ENCODE measurements at places on chromosomes 2 and 18.

GRCh38 chr18:21904856-21905255 is 164.3 kb downstream of the MIB1 start:
- no peak for DNase-seq

GRCh38 chr2:56476509-56477071 is 292.8 kb downstream of the CCDC85A start:
- no peak for DNase-seq

- no peak for DNase-seq
Observed at GRCh38 chr18:65822826-65823225, 72.0 kb downstream of the CDH7 start.

- no peak for DNase-seq
Observed at GRCh38 chr2:70702711-70703395, 65.1 kb downstream of the ADD2 start.

- DNase-seq, result peak; percentile 37
Observed at GRCh38 chr2:237434866-237435311, 20.9 kb upstream of the COL6A3 start.

- no peak for DNase-seq
Observed at GRCh38 chr2:233436691-233437438, 82.6 kb downstream of the DGKD start.

DNA sequence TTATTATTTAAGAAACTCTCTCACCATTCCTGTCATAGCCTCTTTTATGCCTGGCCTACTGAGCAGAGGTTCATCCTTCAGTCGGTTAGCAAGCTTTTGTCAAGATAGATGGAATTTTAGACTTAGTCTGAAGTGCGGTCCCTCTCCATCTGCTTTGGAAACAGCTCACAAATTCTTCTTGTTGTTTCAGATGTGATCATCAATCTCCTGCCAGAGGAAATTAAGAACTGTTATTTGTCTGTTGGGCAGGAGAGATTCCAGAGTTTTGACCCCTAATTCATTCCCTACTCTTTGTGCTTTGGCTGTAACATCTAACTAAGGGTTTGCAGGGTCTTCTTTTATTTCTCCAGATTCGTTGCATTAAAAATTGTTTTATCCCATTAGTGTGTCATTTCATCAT is 56.4 kb downstream of the LRRTM1 start:
- no peak for DNase-seq

GRCh38 chr18:33076601-33077000 is 303.8 kb upstream of the KLHL14 start:
- no peak for DNase-seq

GRCh38 chr2:3105814-3106569 is 271.6 kb downstream of the EIPR1 start:
- DNase-seq, result no peak

DNA sequence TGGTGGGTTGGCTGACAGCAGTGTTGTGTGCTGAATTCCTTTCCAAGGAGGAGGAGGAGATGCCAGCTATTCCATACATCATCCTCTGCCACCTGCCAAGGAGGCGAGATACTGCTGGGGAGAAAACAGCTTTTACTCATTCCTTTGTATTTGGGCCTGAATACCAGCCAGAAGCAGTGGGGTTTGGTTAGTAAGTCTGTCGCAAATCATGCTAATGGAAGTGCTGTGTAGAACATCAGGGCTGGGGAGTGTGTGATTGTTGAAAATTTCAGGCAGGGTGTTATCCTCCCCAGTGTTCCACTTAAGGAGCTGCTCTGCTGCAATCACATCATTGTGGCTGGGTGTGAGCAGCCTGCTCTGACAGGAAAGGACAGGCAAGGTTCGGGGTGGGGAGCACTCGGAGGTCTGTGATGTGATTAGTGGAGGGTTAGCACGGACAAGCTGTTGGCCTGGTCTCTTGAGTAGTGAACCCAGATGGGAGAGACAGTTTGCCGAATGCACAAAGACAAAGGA is 128.2 kb upstream of the DLX2 start:
- DNase-seq, result no peak
